ENCODE measurements at places on chromosomes 11 and 22.

GRCh38 chr11:112589155-112589554 is 328.5 kb upstream of the PLET1 start:
- DNase-seq = no peak

DNA sequence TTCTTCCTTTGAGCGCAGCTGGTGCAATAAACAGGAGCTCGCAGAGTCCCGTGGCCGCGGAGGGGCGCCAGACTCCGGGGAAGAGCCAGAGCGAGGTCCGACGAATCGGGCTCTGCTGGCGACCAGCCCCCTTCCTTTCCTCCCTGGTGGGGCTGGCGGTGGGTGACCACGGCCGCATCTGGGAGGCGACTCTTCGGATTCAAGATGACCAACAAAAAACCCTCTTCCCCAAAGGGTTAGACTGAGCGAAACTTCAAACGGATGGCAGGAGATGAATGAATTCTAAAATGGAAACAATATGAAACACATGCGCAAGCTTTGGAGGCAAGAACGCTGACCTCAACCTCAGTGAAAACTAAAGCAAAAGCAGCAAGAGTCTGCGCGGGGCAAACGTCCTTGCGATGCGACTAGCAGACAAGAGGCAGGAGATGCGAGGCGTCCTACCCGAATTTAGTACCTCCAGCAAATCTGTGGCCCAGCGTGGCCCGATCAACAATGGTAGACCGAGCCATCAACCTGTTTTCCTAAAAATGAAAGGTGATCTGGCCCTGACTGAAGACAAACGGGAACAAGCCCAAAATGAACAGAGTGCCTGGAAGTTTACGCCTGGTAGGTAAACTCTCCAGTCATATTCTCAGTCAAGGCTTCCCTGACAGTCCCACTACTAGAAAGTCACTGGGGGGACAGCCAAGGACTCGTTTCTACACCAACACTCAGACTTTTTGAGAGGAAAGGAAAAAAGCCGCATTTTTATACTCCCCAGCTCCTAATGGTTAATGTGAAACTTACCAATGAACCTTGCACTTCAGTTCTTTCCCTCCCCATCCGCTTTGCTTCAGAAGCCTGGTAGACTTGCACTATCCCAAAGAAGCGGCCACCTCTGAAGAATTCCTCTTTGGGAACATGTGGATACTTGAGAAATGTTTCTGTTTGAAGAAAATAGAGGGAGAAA is 11.6 kb downstream of the MMP3 start:
- no peak for DNase-seq

GRCh38 chr11:66981976-66982578 is 7.0 kb downstream of the C11orf86 start:
- DNase-seq = peak; percentile 23

- DNase-seq = no peak
Measured at GRCh38 chr11:12195768-12196167, 85.4 kb downstream of the MICAL2 start.

Measured in cerebellar nuclear complex (tissue), 1 donor.